ENCODE measurements at places on chromosomes 11 and 22.

- no peak for DNase-seq
Measured at GRCh38 chr11:59854871-59855270, 9.6 kb upstream of the CBLIF start.

DNA sequence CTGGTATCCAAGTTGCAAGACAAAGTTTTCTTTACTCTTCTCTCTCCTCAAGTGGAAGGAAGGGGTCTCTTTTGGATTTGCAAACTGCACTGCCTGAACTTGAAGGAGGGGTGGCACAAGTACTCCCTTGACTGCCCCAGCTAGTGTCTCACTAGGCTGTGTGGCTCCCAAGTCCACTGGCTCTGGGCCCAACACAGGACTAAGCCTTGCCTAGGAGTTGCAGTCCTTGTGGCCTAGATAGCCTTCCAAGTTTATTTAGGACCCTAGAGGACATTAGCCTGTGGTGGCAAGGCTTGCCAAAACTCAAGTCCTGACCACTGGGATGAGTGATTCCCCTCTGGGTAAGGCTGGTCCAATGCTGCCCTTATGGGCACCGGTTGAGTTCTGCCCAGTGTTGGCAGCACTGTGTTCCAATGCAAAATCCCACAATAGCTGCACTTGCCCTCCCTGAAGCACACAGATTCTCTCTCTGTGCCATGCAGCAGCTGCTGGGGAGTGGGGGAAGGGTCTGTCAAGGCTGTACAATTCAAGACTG lies 10.2 kb upstream of the WEE1 start:
- DNase-seq: no peak

DNA sequence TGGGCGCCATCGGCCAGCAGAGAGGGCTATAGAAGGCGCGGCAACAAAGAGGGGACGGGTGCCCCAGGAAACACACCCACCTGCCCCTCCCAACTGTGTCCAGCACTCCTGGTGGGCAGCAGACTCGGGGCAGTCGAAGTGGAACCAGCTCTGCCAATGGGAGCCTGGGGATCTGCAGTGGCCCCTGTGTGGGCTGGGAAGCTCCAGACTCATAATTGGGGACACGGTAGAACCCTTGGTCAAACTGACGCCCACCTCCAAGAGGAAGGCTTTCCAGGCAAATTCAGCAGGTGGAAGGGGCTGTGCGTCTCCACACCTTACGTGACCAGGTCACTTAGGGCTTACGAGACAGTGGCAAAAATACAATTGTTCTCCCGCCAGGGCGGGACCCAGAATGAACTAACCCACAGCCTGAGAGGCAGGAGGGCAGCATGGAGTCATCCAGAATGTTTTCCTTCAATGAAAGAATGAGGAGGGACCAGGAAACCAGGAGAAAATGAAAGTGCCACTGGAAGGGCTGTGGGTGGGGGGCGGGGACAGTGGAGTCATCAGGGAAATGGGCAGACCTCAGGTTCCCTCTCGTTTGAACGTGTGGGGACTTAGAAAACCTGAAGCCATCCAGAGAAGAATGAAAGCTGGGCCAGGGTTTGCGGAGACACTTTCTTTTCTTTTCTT lies 53.2 kb upstream of the SHANK2 start:
- no peak for DNase-seq

DNA sequence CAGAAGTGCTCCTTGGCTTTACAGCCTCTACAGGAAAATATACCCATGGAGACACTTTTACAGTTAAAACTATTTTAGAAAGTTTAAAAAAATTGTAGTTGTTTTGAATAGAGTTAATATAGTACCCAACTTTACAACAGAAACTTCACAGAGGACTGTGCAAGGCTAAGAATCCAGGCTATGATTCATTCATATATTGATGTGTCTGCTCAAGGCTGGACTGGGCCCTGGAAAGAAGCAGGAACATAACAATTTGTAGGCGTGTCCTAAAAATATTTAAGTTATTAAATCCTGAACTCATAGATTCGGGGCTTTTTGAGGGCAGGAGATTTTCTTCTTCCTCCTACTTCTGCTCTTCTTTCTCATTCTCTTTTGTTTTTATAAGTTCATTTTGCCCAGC lies 291.5 kb upstream of the CCDC179 start:
- DNase-seq: no peak

DNA sequence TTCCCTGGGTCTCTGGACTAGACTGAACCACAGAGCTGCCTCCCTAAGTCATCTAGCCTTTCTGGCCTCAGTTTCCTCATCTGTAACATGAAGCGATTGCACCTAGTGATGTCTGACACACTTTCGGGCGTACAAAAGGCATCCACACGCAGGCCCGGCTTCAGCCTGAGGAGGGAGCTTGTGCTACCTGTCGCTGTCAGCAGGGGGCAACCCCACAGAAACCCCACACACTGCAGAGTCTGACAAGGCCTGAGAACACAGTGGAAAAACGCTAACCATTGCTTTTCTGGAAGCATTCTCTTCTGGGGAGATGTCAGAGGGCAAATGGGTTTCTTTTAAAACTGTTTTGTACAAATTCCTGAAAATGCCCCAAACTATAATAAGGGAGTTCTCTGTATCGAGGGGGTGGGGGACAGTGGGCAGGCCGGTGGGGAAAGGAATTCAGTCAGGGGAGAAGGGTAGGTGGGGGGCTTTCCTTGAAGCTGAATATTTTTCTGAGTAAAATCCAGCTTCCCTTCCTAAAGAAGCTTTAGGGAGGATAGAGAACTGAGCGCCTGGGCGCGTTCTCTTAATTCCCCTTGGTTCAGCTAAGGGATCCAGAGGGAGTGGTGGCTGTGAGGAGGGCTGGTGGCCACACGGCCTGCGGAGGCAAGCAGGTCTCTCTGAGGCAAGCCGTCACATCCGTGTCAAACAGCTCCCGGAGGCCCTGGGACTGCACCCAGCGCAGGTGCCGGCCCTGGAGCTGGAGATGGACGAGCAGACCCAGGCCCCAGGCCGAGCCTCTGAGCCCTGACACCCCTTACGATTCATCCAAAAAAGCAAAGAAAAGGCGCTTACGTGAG lies 533 bp downstream of the ELF5 start:
- DNase-seq: peak; percentile 4

- DNase-seq: no peak
Measured at GRCh38 chr11:93482556-93482955, 60.6 kb downstream of the SMCO4 start.

DNA sequence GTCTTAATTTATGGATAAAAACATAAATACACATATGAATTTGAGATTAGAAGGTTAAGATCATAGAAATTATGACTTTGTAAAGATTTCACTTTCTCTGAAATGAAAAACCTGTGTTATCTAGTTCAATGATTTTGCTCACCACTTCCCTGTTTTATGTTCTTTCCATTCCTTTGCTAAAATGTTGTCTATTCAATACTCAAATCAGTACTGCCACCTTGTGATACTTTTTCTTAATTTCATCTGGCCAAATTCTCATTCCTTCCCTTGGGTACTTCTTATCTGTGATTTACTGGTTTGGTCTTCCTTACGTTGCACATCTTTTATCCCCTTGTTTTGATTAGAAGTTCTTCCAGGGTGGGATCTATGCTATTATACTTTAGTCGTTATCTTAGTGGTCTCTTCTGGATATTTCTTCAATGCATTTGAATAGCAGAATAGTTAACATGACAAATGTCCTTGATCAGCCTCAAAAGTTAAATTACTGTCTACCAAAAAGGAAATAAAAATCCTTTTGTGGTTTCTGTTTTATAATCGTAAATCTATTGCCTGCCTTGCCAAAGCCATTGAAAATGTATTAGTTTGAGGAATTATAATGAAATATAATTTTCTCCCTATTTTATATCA lies 197.0 kb downstream of the PGR start:
- no peak for DNase-seq

DNA sequence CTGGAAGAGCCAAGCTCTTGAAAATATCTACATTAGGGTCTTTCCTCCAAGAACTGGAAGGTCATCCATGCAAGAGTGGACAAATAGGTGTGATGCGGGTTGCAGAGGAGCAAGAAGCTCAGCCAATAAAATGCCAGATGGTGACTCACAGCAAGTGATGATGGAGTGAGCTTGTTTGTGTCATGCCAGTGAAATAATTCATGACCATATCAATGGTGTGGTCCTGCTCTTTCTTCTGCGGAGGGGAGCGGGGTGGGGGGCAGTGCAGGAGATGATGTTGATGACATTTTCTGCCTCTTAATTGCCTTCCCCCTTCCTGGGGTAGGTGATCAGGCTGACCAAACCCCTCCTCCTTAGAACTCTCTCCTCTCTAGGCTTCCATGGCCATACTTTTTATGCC lies 118.5 kb upstream of the TIMP3 start:
- no peak for DNase-seq

- no peak for DNase-seq
Measured at GRCh38 chr11:69569306-69570200, 71.4 kb upstream of the CCND1 start.

DNA sequence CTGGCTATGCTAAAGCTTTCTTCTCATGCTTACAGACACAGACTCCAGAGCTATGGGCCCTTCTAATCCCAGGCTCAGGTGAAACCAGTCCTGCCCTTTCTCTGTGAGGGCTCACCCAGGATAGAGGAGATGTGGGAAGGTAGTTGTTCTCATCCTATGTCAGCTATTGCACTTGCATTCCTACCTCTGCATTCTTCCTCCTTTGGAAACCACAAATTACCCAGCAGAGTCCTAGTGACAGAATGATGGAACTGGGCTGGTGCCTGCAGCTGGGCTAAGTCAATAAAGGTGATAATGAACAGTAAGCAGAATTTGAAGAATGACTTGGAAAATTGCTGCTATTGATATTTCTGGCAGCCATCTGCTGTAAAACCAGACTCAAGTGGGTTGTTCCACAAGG lies 560.0 kb downstream of the TMEM135 start:
- DNase-seq: no peak

DNA sequence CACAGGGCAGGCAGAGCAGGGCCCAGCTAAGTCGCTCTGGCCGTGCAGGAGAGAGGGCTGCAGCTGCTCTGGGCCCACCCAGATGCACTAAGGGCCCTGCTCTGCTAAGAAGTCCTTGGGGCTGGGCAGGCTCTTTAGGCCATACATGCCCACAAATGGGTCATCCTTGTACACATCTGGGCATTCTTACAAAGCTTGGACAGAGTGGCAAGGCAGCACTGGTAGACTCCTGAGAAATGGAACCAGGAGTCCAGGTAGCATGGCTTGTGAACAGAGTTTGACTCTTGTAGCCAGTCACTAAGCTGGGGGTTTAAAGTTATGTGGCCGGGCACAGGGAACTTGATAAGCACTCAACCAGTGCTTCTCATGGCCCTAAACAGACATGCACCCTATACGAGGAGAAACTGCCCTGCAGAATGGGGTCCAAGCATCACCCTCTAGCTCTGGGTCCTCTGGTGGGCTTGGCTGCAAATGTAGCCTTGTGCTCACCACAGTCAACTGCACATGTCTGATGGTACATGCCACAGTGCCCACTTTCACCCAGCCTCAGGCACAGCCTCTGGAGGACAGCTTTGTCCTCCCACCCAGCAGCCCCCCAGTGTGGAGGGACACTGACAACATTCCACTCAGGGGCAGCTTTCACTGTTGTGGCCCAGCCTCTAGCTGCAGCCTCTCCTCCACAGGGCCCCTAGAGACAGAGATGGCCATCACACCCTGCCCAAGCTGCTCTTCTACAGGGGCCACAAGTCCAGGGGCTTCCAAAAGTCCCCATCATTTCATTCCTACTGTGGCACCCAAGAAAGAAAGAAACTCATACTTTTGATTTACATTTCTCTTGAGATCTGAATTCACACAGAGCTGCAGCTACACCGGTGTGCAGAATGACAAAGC lies 75.2 kb downstream of the DGCR2 start:
- no peak for DNase-seq

- no peak for DNase-seq
Measured at GRCh38 chr22:27629908-27630673, 171.5 kb downstream of the MN1 start.

DNA sequence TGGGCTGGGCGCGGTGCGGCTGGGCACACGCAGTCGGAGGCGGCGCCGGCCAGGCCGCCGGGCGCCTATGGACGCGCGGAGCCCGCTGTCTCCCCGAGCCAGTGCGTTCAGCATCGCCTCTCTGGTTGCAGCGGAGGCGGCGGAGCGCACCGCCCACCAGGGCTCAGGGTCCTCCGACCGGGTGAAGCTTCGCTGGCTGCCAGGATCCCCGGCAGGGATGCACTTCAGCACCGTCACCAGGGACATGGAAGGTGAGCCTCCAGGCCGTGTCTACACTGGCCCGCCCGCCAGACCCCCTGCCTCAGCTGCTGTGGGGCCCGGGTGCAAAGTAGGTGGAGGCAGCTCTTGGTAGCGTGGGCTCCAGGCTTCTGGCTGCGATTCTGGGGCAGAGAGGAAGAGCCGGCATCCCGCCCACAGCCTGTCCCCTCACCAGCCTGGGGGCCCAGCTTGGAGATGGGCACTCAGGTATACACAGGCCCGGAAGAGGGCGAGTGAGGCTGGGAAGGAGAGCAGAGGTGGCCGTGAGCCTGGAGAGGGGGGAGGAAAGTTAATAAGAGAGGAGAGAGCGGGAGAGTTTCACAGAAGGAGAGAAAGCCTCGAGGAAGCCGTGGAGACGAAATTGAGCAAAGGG lies 1.0 kb upstream of the TBX1 start:
- no peak for DNase-seq

- DNase-seq: no peak
Measured at GRCh38 chr22:43136255-43136654, 6.9 kb downstream of the MCAT start.

- no peak for DNase-seq
Measured at GRCh38 chr11:69497221-69497787, 15.8 kb downstream of the LINC01488 start.

- no peak for DNase-seq
Measured at GRCh38 chr22:27487600-27488452, 313.7 kb downstream of the MN1 start.

DNA sequence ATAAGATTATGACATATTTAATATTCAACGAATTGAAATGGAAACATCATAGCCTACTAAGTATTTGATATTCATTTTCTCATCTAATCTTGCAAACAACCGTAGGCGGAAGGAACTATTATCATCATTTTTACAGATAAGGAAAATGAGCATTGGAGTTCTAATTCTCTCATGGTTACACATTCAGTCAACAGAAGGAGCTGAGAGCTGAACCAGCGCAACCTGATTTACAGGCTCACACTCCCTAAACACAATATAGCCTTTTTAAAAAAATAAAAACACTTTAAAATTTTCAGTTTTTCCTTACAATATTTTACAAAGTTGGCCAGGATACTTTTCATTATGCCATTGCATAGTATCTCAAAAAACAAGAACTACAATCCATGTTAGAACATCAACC lies 74.8 kb downstream of the APOL5 start:
- no peak for DNase-seq

GRCh38 chr11:118497831-118498230 lies 29.4 kb upstream of the TTC36 start:
- DNase-seq: no peak

- DNase-seq: no peak
Measured at GRCh38 chr11:128662960-128663359, 30.9 kb upstream of the FLI1 start.

All from activated naive CD4-positive, alpha-beta T cell (primary cell).